ENCODE measurements at places on chromosomes 6 and 20. TPM values are rescaled to one million over a fixed set of nuclear protein-coding genes. Genes with fewer than 3 reads are reported as not detected.

ADAT2 gene
- total RNA-seq: 27.0 TPM

SRXN1 gene
- total RNA-seq: 11.7 TPM

OR2J3 gene
- total RNA-seq: not detected

QRSL1 gene
- total RNA-seq: 12.7 TPM

DACT2 gene
- not detected for total RNA-seq

OPN5 gene
- total RNA-seq: not detected

NT5E gene
- total RNA-seq: 26.8 TPM

MBOAT1 gene
- 14.1 TPM for total RNA-seq

SLC25A27 gene
- 0.88 TPM for total RNA-seq

FOXC1 gene
- total RNA-seq: not detected

GGTLC1 gene
- total RNA-seq: not detected

ULBP3 gene
- 1.6 TPM for total RNA-seq

GNAS-AS1 gene
- 1.0 TPM for total RNA-seq

CTCFL gene
- not detected for total RNA-seq

OOEP gene
- 1.1 TPM for total RNA-seq

PREX1 gene
- total RNA-seq: 142 TPM

PPIL4 gene
- total RNA-seq: 24.9 TPM

LRP11 gene
- 2.7 TPM for total RNA-seq

SMLR1 gene
- not detected for total RNA-seq

NFATC2 gene
- total RNA-seq: 58.9 TPM

RAET1L gene
- total RNA-seq: not detected

CLVS2 gene
- not detected for total RNA-seq

APMAP gene
- 64.6 TPM for total RNA-seq

SLC22A3 gene
- total RNA-seq: not detected

PRR18 gene
- total RNA-seq: not detected

WDR46 gene
- total RNA-seq: 50.0 TPM

NECAB3 gene
- 37.7 TPM for total RNA-seq

PGK2 gene
- total RNA-seq: not detected

ELOVL2 gene
- not detected for total RNA-seq

POLR1C gene
- 29.7 TPM for total RNA-seq

OTOR gene
- not detected for total RNA-seq

AIF1 gene
- 118 TPM for total RNA-seq

LIME1 gene
- total RNA-seq: 159 TPM

PACSIN1 gene
- 4.5 TPM for total RNA-seq

MAFB gene
- 3.1 TPM for total RNA-seq

VSX1 gene
- total RNA-seq: not detected

PRSS35 gene
- 0.31 TPM for total RNA-seq

SLC26A8 gene
- total RNA-seq: not detected

TAAR6 gene
- total RNA-seq: not detected

ELOVL4 gene
- total RNA-seq: 0.79 TPM

PLEKHG1 gene
- total RNA-seq: 3.8 TPM

SLC35D3 gene
- total RNA-seq: not detected

KHDC1 gene
- 5.0 TPM for total RNA-seq

RNF39 gene
- not detected for total RNA-seq

TRIM31 gene
- total RNA-seq: not detected

DNMT3B gene
- 4.9 TPM for total RNA-seq

CHRNA4 gene
- not detected for total RNA-seq

HSPA1B gene
- total RNA-seq: 55.7 TPM

All from activated naive CD8-positive, alpha-beta T cell treated with anti-CD3 and anti-CD28 coated beads, Interleukin-2, amount 10 ng/mL, durations not matched to agents 7 days and 5 days (primary cell).